ENCODE measurements at places on chromosomes 7 and 10.

DNA sequence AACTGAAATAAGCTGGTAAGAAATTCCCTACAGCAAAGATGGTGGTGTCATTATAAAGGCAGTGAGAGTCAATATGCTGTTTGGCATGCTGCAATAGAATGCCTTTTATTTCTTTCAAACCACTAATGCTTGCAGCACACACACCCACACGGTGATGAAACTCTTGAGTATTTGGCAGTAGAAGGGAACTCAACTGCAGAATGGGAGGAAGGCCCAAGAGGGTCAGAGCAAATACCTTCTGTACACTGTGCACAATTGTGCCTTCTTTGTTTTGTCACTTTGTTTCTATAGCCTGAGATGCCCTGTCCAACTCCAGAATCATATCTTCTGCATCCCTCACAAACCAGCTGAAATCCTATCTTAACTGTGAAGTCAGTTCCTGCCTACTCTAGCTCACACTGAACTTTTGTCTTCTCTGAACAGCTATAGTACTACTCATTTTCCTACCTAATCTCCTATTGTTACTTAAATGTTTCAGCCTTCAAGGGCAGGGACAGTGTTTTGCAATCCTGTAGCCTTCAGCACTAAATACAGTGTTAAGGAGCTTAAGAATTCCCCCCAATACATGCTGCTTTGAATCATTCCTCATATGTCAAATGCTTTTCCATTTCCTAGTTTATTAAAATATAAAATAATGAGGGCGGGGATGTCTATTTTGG lies 22.2 kb downstream of the MMS19 start:
- no peak for DNase-seq

DNA sequence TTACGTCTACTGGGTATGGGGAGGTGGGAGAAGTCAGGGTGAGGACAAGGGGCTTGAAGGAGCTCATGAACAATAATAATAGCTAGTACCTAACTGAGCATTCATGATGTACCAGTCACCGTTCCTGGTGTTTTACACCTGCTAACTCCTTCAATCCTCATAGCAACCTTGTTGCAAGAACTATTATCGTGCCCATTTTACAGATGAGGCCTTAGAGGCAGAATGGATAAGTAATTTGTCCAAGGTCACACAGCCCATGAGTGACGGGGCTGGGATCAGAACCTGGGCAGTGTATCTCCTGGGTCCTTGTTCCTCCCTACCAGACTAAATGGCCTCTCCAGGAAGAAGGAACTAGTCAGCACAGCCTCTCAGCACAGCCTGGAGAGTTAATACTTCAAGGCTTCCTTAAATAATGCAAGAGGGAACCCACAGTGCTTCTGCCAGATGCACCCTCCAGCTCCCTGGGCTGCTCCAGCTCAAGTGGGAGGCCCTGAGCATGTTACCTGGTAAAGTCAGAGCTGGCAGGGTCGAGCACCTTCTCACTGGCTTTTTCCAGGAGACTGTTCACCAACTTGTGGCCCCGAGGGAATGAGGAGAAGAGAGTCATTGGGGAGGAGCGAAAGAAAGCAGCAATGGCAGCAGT lies 28.8 kb downstream of the RRP12 start:
- no peak for DNase-seq

- no peak for DNase-seq
Measured at GRCh38 chr7:47601881-47602249, 20.0 kb upstream of the TNS3 start.

- no peak for DNase-seq
Measured at GRCh38 chr7:95684505-95684904, 87.8 kb upstream of the DYNC1I1 start.

GRCh38 chr10:26468291-26468690 lies 30.1 kb downstream of the APBB1IP start:
- DNase-seq, result no peak

GRCh38 chr10:58588673-58589265 lies 76.1 kb downstream of the BICC1 start:
- no peak for DNase-seq

GRCh38 chr10:80259405-80259871 lies 30.0 kb downstream of the MAT1A start:
- DNase-seq, result no peak

- DNase-seq, result no peak
Measured at GRCh38 chr7:40760293-40760964, 625.6 kb downstream of the SUGCT start.

- DNase-seq, result no peak
Measured at GRCh38 chr10:125473143-125473793, 209.7 kb downstream of the TEX36 start.

DNA sequence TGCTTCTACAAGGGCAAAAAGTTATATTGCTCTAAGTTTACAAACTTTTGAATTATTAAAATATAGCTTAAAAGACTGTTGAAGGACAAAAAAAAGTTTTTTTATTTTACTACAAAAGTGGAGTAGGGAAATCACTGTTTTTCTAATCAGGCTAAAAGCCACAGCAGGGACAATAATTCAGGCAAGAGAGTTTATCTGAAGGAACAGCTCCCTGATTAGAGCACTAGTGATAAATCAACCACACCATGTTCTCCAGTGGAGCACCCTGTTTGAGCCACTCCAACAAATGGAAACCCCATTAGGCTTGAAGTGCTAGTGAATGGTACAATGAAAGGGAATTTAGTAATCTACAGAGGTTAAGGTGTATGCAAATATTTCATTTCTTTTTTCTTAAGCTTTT lies 357.1 kb downstream of the SEMA3D start:
- no peak for DNase-seq

DNA sequence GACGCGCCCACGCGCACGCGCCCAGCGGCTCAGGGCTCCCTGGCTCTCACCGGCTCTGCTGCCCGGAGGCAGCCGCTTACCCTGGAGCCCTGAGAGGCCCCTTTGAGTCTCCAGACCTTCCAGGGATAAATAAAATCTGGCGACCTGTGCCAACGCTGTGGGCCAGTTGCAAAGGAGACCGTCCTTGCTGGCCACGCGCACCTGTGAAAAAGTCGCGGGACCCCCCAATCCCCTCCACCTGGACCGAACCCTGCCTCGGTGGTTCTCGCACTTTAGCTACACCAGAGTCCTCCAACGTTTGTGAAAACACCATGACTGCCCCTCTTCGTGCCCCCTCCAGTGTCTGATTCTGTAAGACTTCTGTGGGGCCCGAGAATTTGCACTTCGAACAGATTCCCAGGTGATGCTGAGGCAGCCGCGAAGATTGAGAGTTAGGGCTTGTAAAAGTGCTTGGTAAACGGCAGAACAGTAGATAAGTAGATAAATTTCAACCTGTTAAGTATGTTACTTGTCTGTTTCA lies 102.4 kb upstream of the SVIL start:
- DNase-seq, result peak; percentile 14

GRCh38 chr10:124614003-124614659 lies 130.0 kb downstream of the FAM53B start:
- DNase-seq, result no peak

GRCh38 chr10:96878057-96878456 lies 46.0 kb downstream of the LCOR start:
- no peak for DNase-seq

DNA sequence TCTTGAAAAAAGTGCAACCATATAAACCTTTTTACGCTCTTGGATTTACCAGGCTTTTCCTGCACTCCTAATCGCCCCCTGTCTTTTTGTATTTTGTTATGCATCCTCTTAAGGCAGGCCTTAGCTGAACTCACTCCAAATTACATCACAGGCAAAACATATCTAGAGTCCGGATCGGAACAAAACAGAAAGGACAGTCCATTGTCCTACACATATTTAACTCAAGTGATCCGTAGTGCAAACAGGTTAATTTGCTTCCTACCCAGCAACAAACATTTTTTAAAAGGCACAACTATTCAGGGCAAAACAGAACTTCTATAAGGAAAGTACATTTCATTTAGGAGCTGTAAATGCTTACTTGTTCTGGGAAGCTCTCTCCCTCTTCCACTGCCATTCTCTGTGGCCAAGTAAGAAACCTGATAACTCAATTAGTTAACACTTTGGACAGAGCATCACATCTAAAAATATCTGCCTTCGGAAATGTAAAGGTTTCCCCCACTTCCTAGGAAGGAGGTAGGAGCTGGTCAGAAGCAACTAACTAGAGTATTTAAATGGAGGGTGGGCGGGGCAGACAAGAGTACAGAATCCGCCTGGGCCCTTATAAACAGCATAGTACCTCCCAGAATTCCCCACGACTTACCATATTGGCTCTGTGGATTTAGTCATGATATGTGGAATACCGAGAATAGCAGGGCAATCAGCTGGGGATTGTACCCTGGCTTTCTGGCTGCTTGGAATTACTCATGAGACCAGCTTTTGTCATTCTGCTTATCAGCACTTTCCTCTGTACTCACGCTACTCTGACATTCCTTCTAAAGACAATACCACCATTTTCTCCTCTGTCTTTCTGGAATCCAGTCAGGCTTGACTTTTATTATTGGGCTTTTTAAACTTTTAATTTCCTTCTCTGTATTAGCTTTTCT lies 89.5 kb downstream of the ANK3 start:
- DNase-seq, result no peak

DNA sequence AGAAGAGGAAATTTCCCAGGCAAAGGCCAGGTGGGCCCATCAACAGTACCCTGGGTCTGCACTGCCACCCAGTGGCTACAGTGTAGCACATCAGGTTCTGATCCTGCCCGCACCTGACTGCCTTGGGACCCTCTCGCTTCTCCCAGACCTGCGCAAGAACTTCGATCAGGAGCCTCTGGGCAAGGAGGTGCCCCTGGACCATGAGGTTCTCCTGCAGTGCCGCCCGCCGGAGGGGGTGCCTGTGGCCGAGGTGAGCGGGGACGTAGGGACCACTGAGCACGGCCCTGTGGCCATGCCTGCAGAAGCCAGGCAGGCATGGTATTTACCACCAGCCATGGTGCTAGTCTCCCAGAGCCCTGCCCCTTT lies 33.9 kb upstream of the SLC29A3 start:
- DNase-seq, result no peak

DNA sequence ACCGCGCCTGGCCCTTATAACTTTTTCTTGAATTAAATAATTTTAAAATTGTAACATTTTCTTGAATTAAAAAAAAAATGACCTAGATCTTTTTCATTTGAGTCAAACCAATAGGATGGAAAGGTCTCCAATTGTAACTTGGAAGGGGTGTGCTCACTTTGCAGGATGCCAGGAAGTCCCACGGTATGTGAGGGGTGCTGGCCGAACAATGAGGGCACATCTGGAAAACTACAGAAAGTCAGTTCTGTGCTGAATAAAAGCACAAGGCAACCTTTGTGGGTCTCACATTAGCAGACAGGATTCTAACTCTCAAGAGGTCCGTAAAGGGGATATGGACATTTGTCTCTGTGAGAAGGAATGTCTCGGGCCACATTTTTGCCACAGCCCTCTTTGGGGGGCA lies 52.8 kb upstream of the PDLIM1 start:
- no peak for DNase-seq

DNA sequence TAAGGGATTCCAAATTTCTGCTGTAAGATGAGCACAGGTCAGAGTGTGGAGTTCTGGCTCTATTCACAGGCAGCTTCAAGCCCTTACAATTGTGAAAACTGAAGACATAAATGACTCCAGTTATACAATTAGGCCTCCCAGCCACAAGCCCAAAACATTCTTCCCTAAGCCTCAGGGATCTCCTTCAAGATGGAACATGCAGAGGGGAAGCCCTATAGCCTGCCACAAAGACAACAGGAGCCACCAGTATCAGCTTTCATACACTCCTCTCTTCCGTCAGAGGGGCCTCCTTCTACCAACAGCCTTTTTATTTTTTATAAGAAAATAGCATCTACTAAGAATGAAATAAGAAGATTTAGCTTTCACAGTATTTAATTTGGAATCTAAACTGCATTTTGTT lies 46.5 kb downstream of the DLD start:
- no peak for DNase-seq

DNA sequence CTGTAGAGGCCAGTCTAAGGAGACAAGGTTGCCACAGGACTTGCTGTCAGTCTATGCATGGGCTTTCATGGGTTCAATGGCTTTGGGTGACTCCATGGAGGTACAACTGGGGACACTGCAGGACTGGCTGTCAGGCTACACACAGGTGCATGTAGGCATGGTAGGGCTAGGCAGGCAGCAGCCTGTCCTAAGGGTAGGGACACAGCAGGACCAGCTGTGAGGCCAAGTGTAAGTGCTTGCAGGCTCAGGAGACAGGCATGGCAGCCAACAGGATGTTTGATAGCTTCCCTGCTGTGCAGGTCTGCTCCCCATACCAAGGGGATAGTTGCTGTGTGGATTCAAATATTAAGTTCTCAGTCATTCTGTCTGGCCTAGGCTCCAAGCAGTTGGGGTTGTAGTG lies 181.0 kb upstream of the NPY start:
- no peak for DNase-seq

- no peak for DNase-seq
Measured at GRCh38 chr7:108270385-108271015, 140.3 kb upstream of the LAMB4 start.

DNA sequence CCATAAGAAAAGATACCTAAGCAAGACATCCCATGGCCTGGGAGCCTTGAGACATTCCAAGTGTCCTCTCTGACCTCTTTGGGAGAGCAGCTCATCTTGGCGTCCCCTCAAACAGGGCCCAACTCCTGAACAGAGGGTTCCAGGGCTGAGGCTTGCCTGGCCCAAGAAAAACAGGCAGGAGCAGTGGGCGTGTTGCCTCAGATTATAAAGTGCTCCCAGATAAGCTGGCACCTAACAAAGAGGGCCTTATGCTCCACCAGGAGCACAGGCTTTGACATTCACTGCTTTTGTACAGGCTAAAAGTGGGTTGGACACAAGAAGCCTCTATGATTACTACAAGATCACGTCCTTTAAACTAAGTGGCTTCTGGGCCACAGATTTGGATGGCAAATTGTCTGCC lies 193.1 kb downstream of the FGFR2 start:
- no peak for DNase-seq

DNA sequence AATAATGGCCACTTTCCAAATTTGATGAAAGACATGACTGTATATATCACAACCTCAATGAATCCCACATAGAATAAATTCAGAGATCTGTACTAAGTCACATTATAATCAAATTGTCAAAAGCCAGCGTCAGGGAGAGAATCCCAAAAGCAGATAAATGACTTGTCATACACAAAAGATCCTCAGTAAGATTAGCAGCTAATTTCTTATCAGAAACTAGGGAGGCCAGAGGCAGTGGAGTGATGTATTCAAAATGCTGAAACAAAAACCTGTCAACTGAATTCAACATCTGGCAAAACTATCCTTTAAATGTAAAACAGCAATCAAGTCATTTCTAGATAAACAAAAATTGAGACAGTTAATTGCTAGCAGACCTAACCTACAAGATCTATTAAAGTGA lies 11.6 kb upstream of the ARHGAP22 start:
- DNase-seq, result no peak

All from CD4-positive, alpha-beta T cell treated with Interferon alpha-2 for 1 hour (primary cell).